Stimulated activated CD4-positive, alpha-beta T cell treated with anti-CD3 and anti-CD28 coated beads, TNF-alpha, amount 100 ng/mL, for 1 hour (primary cell): ENCODE measurements at places on chromosomes 12 and 14.

- DNase-seq, result no peak
Observed at GRCh38 chr12:78118036-78118435, 287.3 kb downstream of the NAV3 start.

- no peak for DNase-seq
Observed at GRCh38 chr12:52876372-52876771, 27.6 kb upstream of the KRT78 start.

- no peak for DNase-seq
Observed at GRCh38 chr14:99803106-99803775, 10.0 kb downstream of the EML1 start.

DNA sequence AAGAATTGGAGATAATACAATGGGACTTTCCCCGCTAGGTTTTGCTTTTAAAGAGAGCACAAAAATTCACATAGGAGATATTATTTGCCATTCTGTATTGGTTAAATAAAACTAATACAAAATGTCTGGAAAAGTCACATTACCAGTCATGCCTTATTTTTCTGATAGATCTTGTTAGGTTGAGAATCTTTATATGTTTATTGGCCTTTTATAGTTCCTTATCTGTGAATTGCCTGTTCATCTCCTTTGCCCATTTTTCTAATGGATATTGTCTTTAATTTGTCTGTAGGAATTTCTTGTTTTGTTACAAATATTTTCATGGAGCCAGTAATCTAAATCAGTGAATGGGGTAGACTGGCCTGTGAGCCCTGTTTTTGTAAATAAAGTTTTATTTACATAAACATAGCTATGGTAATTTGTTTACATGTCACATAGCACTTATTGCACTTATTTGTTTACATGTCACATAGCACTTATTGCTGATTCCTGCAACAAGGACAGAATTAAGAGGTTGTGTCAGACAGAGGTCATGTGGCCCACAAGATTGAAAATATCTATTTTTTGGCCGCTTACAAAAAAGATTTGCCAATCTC, 65.0 kb downstream of the ATF7IP start:
- DNase-seq, result no peak

GRCh38 chr14:69880893-69881292, 1.7 kb downstream of the SMOC1 start:
- DNase-seq, result no peak

- no peak for DNase-seq
Observed at GRCh38 chr12:46818642-46819041, 7.2 kb downstream of the SLC38A4 start.

GRCh38 chr12:3204730-3205531, 127.8 kb downstream of the TSPAN9 start:
- DNase-seq, result no peak

- DNase-seq, result no peak
Observed at GRCh38 chr14:59356767-59357166, 108.4 kb downstream of the GPR135 start.
